ENCODE measurements at places on chromosomes 3 and 15.
A peak's percentile ranks its signal among the peaks of the same experiment; 100 is the strongest.

DNA sequence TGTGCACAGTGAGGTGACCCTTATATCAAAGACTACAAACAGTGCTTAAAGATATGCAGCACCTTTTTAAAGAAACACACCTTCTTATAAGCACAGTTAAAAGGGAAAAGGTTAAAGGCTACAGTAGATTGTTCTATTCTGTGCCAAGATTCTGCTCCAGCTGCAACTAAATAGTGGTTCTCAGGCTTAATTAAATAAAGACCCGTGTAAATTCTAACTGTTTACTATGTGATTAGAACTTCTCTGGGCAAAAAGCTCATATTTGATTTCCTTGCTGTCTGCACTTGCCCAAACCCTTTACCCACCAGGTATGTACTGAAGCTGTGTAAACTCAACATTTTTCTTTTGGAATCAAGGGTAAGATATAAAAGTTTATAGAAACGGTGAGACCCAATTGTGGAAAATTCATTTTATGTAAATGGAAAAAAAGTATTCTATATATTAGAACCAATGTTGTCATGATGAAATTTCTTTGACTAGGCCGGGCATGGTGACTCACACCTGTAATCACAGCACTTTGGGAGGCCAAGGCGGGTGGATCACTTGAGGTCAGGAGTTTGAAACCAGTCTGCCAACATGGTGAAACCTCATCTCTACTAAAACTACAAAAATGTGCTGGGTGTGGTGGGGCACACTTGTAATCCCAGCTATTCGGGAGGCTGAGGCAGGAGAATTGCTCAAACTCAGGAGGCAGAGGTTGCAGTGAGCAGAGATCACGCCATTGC lies 230.6 kb downstream of the MECOM start:
- no peak for DNase-seq

- DNase-seq: no peak
Observed at GRCh38 chr3:46110701-46111493, 83.6 kb upstream of the XCR1 start.

GRCh38 chr3:28317438-28318022 lies 31.0 kb upstream of the ZCWPW2 start:
- DNase-seq: peak; percentile 31

- no peak for DNase-seq
Observed at GRCh38 chr3:56918111-56918568, 116.4 kb upstream of the ARHGEF3 start.

GRCh38 chr3:152447511-152447910 lies 178.8 kb downstream of the MBNL1 start:
- DNase-seq: no peak

- DNase-seq: no peak
Observed at GRCh38 chr3:172606021-172606420, 82.8 kb upstream of the TNFSF10 start.

- no peak for DNase-seq
Observed at GRCh38 chr3:147895509-147895908, 486.3 kb downstream of the ZIC1 start.

GRCh38 chr15:40040770-40041169 lies 1.8 kb upstream of the SRP14 start:
- no peak for DNase-seq

DNA sequence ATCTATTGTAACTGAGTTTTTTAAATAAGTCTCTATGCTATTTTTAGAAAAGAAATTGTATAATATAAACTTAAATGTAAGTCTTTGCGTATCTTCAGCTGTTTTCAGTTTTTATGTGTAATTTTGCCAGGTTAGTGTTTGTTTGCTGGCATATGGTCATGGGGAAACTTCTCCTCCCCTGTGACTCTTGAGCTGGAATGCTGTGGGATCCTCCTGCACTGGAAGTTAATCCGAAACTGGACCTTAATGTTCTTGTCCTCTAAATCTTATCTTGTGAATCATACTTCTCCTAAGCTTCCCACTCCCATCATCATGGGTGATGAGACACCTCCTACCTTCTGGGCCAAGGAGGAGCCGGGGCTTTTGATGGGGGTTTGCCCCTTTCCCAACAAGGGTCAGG lies 52.4 kb upstream of the CHST2 start:
- DNase-seq: no peak

DNA sequence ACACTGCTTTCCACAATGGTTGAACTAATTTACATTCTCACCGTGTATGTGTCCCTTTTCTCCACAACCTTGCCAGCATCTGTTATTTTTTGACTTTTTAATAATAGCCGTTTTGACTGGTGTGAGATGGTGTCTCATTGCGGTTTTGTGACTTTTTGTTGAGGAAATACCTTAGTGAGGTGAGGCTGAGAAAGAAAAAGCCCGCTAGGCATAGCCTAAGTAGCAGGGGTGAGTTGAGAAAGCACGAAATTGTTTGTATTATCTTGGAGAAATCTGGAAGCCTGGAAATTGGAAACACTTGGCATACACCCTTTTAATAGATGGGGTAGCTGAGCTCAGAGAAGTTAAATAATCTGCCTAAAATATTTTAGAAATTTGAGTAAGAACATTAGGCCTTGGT lies 61.5 kb upstream of the CFAP161 start:
- DNase-seq: no peak

DNA sequence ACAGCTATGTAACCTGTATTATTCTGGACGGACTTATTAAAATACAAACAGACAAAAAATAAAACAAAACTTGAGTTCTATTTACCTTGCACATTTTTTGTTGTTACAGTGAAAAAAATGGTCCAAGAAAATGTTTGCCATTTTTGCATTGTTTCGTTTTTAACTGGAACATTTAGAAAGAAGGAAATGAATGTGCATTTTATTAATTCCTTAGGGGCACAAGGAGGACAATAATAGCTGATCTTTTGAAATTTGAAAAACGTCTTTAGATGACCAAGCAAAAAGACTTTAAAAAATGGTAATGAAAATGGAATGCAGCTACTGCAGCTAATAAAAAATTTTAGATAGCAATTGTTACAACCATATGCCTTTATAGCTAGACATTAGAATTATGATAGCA lies 17.1 kb downstream of the LMOD3 start:
- DNase-seq: no peak

DNA sequence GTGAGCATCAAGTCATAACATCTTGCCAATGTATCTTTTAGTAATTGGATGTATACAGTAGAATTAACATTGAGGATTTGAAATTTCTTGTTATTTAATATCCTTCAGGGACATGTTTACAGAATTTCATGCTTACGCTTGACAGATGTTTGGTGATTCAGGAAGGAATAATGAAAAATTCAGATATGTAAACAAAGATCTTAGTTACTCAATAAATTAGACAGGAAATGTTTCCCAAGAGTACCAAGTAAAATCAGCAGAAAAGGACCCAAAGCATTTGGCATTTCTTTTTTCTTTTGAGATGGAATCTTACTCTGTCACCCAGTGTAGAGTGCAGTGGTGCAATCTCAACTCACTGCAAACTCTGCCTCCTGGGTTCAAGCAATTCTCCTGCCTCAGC lies 4.7 kb upstream of the COL6A5 start:
- no peak for DNase-seq

DNA sequence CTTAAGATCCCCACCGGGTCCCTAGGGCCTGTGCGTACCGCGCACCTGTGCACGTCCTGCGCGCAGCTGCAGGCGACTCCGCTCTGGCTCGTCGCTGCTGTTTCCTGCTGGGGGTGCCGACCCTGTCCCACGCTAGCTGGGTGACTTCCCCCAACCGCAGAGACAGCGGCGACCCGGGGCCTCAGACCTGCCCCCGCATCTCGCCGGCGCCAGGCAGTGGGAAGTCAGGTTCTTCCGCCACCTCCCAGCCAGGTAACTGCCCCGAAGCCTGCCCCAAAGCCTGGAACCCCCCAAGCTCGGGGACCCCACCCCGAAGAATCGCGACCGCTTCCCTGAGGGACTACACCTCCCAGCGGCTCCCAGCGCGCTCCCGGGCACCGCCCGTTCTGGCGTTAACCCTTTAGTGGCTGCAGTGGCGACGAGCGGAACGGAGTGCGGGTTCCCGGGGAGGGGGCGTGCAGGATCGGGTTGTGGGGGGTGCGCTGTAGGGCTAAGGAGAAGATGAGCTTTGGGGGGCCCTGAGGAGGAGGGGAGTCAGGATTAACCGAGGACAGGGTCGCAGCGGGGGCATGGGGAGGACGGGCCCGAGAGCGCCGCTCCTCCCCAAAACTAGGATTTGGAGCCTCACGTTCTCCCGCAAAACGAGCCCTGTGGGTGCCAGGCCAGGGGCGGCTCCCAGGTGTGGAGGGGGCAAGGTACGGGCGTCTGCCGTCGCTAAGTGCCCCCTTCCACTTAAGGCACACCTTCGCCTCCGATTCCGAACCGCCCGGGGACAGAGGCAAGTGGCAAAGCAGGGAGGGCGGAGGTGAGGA lies 589 bp downstream of the NEIL1 start:
- peak; percentile 59 for DNase-seq

DNA sequence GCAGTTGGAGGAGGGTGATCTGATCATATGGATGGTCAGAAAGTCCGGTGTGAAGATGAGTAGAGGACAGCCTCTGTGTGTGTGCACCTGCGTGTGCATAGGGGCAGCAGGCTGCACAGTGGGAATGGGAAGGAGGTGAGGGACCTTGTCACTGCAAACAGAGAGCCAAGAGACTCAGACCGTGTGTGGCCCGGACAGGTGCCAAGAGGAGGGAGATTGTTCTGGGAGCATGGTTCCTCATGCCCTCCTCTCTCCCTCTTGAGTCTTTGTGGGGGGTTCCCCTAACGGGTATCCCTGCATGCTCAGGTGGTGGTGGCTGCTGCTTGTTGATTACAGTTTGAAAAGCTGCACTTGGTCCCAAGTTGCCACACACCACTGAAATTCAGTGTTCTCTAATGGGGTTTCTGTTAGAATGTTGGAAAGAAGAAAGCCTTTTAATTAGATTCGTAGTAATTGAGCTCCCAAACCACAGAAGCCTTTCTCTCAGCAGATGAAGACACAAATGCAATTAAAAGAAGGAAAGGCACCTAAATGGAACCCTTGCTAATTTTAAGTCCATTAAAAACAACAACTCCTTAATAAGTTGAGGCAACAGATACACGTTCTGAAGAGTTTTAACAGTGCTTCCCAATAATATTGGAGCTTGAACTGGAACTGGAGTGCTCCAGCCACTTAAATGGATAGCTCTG lies 68.9 kb downstream of the CHRNA7 start:
- DNase-seq: no peak

GRCh38 chr15:69009341-69009740 lies 5.2 kb upstream of the NOX5 start:
- DNase-seq: no peak

GRCh38 chr3:188956839-188957489 lies 214.8 kb upstream of the TPRG1 start:
- DNase-seq: peak; percentile 15

GRCh38 chr15:48001393-48002039 lies 119.3 kb upstream of the SLC24A5 start:
- no peak for DNase-seq

- DNase-seq: no peak
Observed at GRCh38 chr3:127732879-127733350, 60.2 kb downstream of the ABTB1 start.

DNA sequence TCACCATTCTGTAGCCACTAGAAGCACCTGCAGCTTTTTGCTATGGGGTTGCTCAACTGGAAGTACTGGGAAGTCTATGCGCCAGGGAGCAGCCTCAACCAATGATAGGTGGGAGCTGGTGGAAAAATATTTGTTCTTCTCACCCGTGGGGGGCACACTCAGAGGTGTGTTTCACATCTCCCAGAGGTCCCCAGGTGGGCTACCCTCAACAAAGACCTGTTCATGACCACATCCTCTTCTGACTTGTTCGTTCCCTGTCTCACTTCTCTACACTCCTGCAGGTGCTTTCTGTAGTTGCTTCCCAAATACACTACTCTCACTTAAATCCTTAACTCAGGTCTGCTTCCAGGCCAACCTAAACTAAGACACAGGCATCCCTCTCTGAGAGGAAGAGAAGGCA lies 3.6 kb downstream of the CAMP start:
- no peak for DNase-seq

DNA sequence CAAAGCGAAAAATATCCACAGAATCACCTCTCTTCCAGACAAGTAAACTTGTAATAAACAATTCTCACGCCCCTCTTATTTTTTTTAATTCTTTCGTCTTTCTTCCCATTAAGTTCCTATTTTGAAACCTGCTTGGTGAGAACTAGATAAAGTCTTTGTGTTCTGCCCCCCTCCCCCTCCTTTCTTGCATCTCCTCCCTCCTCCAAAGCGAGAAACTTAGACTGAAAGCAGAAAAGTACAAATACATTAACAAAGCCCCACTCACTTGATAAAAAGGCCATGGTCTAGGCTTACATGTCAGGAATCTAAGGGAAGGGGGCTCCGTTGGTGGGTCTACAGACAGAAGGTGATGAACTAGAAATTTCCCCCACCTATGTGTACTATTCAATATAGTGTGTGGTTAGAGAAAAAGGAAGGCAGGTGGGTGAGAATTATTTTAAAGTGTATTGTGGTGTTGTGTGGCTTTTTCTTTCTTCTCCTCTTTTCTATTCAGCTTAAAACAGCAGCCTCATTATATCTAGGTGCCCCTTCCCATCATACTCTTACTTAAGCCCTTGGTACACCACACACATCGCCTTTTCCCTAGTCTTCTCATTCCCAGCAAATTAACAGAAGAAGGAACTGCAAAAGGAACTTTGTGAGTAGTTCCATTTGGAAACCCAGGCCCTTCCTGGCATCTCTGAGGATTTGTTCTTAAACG lies 215.3 kb downstream of the MEIS2 start:
- DNase-seq: no peak

DNA sequence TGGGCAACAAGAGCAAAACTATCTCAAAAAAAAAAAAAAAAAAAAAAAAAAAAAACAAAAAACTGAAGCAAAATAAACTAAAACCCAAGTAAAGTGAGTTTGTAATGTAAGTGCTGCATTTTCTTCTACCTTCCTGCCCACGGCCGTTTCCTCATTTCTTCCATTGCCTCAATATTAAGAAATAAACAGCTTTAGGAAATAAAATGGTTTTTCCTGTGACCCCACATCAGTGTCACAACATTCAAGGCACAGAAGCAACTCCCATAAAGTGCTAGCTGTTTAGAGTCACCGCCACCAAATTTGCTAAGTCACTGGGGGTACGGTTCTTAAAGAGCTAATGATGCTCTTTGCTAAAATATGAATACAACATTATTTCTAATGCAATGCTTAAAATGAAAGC lies 3.3 kb downstream of the PKM start:
- no peak for DNase-seq

GRCh38 chr3:49276475-49277382 lies at the start of gene C3orf62:
Gene C3orf62 (minus strand): TSS chr3:49277232. CDS start chr3:49276872, 360 bp downstream.
- DNase-seq: no peak

GRCh38 chr3:172046268-172046915 lies 7.0 kb downstream of the FNDC3B start:
- no peak for DNase-seq

GRCh38 chr3:180690061-180690460 lies 10.8 kb upstream of the CCDC39 start:
- DNase-seq: no peak

DNA sequence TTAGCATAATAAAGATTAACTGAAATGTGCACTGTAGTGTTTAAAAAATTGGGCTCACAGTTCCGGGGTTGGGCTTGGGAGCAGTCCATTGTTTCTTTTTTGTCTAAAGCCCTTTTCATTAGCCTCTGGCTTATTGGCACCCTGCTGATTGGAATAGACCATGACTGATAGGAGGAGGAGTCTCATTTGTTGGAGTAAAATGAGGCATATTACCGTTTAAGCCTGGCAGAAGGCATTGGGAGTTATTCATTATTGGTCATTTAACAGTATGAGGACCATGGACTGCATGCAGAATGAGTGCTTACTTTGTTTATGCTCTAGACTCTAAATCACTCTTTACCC lies 139.0 kb upstream of the CGNL1 start:
- DNase-seq: no peak
